ENCODE measurements at places on chromosomes 7 and 10.

GRCh38 chr10:13658264-13658663, 71.5 kb downstream of the PRPF18 start:
- peak; percentile 42 for DNase-seq

DNA sequence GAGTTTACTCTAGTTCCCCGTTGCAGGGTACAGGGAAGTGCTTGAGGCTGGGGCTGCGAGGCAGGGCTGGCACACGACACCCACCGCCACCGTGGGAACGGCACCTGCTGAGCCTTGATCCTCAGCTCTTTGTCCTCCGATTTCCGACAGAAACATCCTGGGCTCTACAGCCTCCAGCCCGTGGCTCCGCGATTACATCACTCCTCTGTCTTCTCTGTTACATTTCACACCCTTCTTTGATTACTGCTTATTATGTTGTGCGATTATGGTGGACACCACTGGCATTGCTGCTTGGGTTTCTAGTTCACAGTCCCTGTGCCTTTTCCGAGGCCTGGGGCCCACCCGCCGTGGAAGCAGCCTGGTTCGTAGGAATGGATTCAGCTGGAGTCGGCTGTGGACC, 26.9 kb downstream of the FKBP6 start:
- no peak for DNase-seq

GRCh38 chr10:132989476-132990415, 47.4 kb upstream of the CFAP46 start:
- DNase-seq, result no peak

DNA sequence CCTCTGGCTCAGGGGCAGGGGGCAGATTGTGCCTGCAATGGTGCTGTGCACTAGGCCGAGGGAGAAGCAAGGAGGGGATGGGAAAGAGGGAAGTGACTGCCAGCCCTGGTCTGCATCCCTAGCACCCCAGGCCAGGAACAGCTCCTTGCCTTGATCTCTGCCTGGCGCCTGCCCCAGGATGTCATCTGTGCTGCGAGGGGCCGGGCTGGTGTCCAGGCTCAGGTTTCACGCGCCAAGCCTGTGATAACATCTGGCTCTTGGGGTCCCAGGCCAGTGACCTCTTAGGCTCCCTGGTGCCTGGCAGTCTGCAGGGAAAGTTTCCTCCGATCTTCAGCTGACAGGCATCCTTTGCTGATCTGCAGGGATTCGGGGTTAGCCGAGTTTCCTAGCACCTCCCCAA, 193.5 kb upstream of the GPR26 start:
- no peak for DNase-seq

DNA sequence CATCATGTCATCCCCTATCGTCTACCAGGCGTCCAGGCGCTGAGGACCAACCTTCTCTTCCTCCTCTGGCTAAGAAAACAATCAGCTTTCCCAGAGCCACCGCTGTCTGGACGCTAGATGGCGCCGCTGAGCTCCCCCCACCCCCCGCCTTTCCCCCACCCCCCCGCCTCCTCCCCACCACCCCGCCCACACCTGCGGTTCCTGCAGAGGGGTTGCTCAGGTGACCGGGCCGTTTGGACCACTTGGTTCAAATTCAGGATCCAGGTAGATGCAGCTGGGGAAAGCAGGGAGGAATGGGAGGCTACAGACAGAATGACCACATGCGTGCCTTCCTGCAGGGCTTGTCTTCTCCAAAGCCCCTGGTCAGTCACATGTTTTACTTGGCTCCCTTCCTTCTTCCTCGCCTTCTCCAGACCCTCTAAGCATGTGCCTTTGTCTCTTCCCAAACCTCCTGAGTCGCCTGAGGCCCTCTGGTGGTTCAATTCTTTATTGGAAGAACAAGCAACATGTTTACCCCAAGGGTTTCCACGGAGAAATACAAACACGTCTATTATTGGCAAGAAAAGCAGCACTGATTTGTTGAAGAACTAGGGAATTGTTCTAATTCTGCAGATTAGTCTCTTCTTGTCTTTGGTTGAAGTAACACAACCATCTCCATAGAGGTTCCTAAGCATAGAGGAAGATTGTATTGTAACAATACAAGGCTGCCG, 24.7 kb downstream of the AOC1 start:
- peak; percentile 78 for DNase-seq

GRCh38 chr7:2800220-2800930, 43.7 kb downstream of the GNA12 start:
- no peak for DNase-seq

DNA sequence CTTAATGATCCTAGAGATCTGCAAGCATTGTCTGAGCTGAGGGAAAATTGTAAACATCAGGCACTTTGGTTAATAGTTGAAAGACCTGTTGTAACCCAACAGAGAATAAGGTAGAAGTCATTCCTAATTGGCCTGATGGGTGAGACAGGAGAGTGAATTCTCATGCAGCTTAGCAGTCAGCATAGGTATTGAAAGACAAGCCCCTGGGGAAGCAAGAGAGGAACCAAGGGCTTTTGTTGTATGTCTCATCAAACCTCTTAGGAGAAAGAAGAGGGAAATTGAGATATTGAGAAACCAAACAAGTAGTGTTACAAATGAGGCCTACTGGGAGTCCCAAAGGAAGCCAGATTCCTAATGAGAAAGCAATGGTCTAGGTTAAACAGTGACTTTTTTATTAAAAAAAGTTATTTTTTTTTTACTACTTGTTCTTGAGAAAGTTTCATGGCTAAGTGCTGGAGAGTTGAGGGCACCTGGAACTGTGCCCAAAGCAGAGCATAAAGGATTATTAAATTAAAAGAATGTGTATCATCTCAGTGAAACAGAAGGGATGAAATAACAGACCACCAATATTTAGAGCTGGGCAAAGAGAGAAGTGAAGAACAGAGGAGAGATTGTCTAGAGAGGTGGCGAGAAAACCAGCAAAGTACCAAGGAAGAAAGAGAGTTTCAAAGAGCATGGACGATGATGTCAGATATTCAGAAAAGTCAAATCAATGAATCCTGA, 168.9 kb downstream of the CDK14 start:
- no peak for DNase-seq

GRCh38 chr7:156773966-156774365, 119.0 kb downstream of the LMBR1 start:
- DNase-seq, result no peak

DNA sequence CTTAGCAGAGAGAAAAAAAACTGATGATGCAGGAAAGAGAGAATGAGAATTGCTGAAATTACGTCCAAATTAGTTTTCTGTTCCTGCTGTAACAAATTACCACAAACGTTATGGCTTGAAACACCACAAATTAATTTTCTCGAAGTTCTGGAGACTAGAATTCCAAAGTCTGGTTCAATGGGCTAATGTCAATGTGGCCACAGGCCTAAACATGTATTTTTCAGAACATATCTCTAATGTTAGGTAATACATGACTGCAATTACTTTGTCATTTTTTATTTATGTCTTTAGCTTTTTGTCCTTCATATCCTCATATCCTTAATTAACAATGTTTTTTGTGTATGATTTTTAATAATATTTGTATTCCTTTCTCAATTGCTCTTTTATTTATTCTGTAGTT, 3.0 kb upstream of the AKR1C3 start:
- DNase-seq, result no peak

GRCh38 chr7:42502022-42502421, 265.0 kb upstream of the GLI3 start:
- no peak for DNase-seq

- DNase-seq, result no peak
Measured at GRCh38 chr10:71939304-71939703, 24.9 kb upstream of the CHST3 start.

GRCh38 chr10:70564113-70564725, 38.3 kb downstream of the PRF1 start:
- no peak for DNase-seq

All from Ammon's horn (tissue), 1 donor.